ENCODE measurements at places on chromosomes 5 and 9.

DNA sequence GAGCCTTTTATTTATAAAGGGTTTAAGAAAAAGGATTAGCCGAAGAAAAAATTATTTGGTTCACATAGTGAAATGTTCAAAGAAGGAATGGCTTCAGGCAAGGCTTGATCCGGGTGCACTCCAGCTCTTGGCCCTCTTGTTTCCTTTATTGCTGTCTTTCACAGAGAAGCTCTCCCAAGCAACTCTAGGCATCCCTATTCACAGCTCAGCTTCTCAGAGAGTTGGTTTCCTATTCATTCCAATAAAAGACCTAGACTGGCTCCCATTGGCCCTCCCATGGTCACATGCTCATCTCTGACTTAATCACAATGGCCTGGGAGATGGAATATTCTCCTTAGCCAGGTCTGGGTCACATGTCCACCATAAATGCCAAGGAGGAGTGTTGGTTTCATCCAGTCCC, 9.4 kb upstream of the FGFR4 start:
- no peak for DNase-seq

GRCh38 chr5:1665231-1665630, 134.4 kb downstream of the MRPL36 start:
- no peak for DNase-seq

- DNase-seq: no peak
These were observed 14.2 kb downstream of the AP3S1 start for GRCh38 chr5:115855959-115856358.

- no peak for DNase-seq
These were observed 119.3 kb downstream of the RPS23 start for GRCh38 chr5:82158755-82159413.

DNA sequence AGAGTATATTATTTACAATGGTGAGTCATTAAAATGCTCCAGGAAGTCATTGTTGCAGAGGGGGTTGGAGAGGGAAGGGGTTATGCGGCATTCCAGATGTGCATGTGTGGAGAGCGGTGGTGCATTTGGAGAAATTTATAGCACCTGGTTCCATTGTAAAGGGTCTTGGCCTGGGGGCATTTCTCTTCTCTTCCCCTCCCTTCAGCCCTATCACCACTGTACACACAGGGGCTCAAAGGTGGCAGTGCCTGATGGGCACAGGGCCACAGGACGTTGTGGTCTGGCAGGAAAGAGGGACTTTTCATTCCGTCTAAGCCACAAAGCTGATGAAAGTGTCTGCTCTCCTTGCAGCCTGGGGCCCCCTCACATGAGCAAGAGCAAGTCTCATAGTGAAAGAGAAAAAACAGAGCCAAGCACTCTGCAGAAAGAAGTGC, 442.4 kb upstream of the ZNF462 start:
- DNase-seq: no peak

DNA sequence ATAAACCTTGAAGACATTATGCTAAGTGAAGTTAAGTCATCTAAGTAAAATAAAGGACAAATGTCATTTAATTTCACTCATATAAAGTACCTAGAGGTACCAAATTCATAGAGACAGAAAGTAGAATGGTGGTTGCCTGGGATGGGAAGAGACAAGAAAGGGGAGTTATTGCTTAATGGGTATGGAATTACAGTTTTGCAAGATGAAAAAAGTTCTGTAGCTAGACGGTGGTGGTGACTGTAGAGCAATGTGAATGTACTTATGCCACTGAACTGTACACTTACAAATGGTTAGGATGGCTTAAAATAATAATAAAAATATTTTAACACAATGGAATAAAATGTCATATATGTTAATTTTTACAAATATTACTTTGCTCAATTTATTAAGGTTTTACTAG, 128.0 kb downstream of the MPDZ start:
- no peak for DNase-seq

- no peak for DNase-seq
These were observed 41.4 kb downstream of the S1PR3 start for GRCh38 chr9:89032661-89033060.

DNA sequence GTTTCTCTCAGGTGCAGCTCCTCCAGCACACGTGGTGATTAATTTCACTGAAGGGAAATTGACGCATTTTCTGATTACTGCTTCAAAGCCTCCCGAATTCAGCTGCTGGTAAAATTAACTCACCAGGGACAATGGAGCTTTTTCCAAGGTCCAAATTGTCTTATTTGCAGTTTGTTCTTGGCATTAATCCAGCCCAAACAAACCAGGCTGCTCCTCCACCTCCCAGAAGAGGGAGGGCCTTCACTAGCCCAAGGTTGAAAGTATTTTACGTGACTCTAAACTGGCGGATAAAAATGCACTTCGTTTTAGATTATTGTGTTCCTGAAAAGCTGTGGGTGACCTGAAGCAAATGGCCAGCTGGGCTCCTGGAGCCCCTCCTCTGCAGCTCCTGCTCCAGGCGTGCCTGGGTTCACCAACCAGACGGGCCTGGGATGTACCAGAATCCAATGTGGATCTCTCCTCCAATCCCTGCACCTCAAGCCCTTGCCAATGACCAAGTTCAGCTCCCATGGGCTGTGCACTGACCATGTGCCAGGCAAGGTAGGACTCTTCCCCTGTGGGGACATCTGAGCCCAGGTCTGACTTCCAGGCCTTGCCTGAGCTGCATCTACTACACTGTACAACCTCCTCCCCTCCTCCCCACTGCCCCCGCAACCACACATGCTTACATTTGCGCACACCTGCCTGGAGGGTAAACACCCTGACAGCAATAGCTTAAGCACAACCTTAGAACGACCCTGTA, 193.4 kb downstream of the CDK5RAP2 start:
- DNase-seq: no peak

DNA sequence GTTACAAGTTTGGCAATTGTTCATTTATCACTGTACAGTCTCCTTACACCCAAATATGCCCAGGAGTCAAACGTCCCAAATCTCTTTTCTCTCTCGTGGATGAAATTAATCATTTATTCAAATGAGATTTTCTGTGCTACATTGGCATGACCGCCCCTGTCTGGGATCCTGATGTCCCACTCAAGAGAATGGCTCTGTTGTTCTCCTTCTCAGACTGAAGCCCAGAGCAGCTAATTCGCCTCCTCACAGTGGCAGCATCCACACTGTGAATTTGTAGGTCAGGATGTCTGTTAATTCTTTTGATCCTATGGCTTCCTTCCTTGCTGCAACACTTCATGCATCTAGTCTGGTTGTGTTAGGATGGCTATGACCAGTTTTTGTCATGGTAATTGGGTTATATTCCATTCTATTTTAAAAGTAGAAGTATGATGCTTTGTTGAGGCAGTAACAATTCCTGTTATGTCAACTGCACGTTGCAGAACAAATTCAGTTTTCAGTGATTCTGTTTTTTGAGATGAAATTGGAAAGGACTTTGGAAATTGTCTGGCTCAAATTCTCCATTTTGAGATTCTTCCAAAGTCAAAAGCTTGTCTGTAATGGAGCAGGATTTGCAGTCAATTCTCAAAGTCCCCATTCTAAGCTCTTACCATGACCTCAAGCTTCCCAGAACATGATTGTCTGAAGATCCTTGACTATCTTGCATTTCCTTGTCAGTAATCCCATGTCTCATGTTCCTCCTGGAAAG, 141.5 kb upstream of the GAS1 start:
- DNase-seq: no peak

GRCh38 chr9:129237164-129237611, 59.1 kb upstream of the IER5L start:
- DNase-seq: no peak

- no peak for DNase-seq
These were observed 279.4 kb downstream of the CWC27 start for GRCh38 chr5:65047948-65048690.

DNA sequence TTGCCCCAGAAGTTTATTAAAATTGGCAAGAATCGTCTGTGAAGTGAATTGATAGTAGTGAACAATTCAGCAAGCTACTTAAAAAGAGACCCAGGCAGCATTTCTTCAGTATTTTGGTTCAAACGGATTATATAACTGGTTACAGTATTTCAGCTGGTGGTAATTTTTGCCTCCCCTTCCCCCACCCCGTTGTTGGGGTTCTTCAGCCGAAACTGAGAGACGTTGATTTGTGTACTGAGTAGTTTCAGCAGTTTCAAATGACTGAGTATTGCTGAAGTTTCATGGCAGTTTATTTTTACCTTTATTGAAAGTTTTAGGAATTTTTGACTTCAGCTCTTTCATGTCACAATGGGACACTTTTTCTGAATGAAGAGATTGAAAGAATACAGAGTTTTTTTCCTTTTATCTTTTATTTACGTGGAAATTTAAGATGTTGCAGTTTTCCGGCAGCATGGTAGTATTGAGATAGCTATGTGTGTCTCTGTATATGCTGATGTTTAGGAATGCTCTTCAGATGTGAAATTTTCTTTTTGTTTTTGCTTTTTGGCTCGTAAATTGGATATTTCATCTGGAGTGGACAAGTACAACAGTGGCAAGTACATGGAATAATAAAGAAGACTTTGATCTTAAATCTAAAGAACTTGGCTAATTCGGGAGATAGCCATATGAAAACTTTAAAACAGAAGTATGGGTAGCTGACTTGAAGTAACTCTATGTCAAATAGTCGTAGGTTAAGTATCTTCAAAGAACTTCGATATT, 1.9 kb downstream of the GPBP1 start:
- no peak for DNase-seq

- DNase-seq: no peak
These were observed 137.4 kb upstream of the ABCA1 start for GRCh38 chr9:105065098-105066088.

DNA sequence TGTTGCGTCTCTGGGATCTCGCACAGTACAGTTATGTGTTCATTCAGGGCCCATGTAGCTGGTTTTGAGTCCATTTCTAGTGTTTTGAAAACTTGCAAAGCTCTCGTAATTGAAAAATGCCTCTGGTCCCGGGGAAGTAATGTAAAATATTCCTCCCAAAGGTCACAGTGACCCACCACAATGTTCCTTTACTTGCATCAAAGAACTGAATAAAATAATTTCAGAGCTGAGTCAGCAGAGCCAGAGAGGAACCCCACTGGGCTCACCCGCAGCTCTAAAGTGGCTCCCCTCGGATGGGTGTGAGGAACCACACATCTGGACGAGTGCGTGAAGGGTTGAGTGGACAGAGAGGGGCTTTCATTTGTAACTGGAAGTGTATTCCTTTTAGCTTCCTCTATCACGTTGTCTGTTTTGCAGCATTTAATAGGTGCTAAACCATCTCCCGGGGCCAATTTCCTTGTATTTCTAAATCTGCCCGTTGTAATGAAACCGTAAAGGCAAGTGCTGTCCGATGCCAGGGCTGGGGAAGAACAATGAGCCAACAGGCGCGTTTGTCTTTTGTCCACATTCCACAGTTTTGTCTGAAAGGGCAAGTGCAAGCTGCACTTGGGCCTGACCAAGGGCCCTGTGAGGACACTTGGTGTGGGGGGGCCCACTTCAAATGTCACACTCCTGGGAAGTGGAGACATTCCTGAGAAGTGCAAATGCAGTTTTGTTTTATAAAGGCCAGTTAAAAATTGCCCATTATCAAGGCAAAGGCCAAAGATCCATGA, 29.9 kb downstream of the COL5A1 start:
- no peak for DNase-seq

- no peak for DNase-seq
These were observed 36.5 kb upstream of the LRRC14B start for GRCh38 chr5:154826-155225.

DNA sequence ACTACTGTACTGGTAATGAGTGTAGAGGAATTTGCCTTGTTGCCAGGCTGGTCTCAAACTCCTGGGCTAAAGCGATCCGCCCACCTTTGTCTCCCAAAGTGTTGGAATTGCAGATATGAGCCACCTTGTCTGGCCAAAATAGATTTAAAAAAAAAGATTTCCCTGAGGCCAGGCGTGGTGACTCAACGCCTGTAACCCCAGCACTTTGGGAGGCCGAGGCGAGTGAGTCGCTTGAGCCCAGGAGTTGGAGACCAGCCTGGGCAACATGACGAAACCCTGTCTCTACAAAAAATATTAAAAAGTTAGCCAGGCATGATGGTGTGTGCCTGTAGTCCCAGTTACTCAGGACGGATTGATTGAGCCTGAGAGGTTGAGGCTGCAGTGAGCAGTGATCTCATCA, 62.5 kb downstream of the IPO11 start:
- no peak for DNase-seq

GRCh38 chr5:56725711-56726411, 89.5 kb upstream of the MAP3K1 start:
- DNase-seq: no peak

GRCh38 chr5:109844148-109844547, 154.4 kb downstream of the MAN2A1 start:
- DNase-seq: no peak

DNA sequence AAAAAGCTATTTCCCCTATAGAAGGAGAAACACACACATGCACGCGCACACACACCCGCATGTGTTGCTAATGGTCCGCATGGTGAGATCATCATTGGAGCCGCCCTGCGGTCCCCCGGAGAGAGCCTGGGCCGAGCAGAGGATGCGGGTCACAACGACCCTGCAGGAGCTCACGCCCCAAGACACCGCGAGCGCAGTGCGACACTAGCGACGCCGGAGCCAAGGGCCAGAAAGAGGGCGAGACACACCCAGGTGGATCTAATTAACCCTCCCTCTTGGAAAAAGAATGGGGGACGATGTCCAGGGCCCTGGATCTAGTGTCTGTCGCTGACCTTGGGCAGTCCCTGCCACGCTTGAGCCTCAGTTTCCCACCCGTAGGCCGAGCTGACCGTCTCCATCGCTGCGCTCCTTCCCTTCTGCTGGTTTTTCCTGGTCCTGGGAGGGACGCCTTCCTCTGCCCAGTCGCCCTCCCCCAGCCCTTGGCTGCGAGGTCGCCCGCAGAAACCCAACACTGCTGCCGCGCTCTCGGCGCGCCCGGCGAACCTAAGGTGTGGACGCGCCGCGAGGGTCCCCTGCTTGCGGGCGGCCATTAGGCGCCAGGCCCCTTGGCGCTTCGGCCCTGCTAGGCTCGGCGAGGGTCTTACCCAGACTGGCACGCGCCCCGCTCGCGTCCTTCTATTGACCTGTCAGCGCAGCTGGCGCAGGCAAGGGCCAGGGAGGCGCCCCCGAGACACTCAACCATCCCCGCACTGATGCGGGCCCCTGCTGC, 47.5 kb upstream of the RNF20 start:
- peak; percentile 17 for DNase-seq

- DNase-seq: no peak
These were observed 124.7 kb upstream of the RAPGEF1 start for GRCh38 chr9:131864531-131864930.

- no peak for DNase-seq
These were observed 317.6 kb downstream of the CWC27 start for GRCh38 chr5:65086234-65086890.

- no peak for DNase-seq
These were observed 655.6 kb upstream of the NUDT12 start for GRCh38 chr5:104218200-104218599.

Measured in substantia nigra (tissue), 51 donors.